ENCODE measurements at places on chromosomes 13 and 19. TPM values are rescaled to one million over a fixed set of nuclear protein-coding genes. Genes with fewer than 3 reads are reported as not detected.

Gene DIRAS1
- total RNA-seq = not detected

Gene PRODH2
- total RNA-seq = not detected

Gene NCAN
- not detected for total RNA-seq

Gene TEX26
- total RNA-seq = not detected

Gene SBK2
- not detected for total RNA-seq

Gene S1PR2
- 7.1 TPM for total RNA-seq

Gene ACTMAP
- total RNA-seq = 13.5 TPM

Gene SIAH3
- 0.36 TPM for total RNA-seq

Gene OR7A5
- not detected for total RNA-seq

Gene FXYD1
- total RNA-seq = not detected

Gene SLC25A15
- 12.5 TPM for total RNA-seq

Gene CEACAM8
- total RNA-seq = not detected

Gene SLC7A10
- not detected for total RNA-seq

Gene SLC10A2
- total RNA-seq = not detected

Gene FUT6
- 0.75 TPM for total RNA-seq

Data from activated naive CD8-positive, alpha-beta T cell treated with anti-CD3 and anti-CD28 coated beads, Interleukin-2, amount 10 ng/mL, durations not matched to agents 7 days and 5 days (primary cell).